Activated CD4-positive, alpha-beta T cell treated with anti-CD3 and anti-CD28 coated beads, Interleukin-2, Interleukin-6, amounts not matched to agents 100 ng/mL and 50 ng/mL, durations not matched to agents 16 hours and 8 hours (primary cell): ENCODE measurements at places on chromosomes 1 and 21.

GRCh38 chr1:198903203-198903602, 264.4 kb downstream of the PTPRC start:
- no peak for DNase-seq

DNA sequence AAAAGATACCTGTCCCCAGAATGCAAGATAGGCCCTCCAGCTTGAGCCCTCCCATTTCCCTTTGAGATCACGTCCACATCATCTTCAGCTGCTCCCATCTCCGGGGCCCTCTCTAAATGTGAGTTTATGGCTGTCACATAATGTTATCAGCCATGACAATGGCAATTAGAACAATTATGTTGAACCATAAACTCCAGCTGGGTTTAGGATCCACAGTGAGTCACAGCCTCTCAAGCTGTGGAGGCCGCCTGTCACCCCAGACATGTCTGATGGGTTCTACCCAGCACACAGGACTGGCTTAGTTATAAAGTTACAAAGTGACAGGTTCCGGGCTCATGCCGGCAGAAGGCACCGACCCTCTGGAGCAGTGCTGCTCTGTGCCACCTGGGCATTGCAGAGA, 597.3 kb downstream of the PTPRU start:
- no peak for DNase-seq

DNA sequence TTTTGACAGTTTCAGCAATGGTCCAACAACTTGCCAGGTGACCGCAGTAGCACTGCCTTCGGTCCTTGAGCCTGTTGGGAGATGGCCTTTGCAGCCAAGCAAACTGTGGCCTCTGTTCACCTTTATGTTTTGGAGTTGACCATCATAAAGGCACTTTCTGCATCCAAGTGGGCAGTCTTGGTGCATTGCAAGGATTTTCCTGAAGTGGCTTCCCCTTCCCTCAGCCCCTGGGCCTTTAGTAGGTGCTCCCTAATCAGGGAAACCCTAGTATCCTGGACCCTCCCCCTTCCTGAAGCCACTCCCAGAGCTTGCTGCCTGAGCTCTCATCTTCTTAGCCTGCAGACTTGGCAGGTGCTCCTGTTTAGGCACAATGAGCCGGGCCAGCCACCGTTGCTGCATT, 140.2 kb downstream of the TRABD2B start:
- DNase-seq: no peak

GRCh38 chr1:168005529-168005928, 68.7 kb upstream of the MPC2 start:
- DNase-seq: no peak

DNA sequence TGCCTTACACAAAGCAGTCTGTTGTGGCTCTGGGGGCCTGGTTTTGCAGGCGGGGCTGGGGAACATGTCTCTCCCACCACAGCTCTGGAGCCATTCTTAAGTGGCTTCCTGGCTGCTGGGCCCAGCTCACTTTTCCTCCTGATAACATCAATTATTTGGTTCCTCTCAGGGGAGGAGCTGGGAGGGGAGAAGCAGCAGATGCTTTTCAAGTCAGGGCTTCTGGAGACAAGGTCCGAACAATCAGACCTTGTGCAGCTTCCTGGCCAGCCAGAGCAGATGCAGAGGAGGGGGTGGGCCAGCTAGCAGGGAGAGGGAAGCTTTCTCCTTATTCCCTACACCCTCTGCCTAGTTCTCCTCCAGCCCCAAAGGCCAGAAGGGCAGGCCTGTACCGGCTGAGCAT, 3.7 kb upstream of the PAQR6 start:
- no peak for DNase-seq

DNA sequence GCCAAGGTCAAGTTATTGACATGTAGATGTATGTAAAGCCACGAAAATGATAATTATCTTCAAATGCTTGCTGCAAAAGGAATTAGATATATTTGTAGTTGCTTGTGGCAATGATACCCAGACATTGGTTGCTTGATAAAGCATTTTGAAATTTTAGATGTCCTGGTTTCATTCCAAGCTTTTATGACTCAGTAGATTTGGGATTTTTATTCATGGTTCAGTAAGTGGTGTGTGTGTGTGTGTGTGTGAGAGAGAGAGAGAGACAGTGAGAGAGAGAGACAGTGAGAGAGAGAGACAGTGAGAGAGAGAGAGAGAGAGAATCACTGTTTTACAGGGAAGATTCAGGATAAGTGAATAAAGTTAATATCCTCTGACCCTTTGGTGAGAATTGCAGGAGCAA, 498.2 kb upstream of the C1orf87 start:
- no peak for DNase-seq

DNA sequence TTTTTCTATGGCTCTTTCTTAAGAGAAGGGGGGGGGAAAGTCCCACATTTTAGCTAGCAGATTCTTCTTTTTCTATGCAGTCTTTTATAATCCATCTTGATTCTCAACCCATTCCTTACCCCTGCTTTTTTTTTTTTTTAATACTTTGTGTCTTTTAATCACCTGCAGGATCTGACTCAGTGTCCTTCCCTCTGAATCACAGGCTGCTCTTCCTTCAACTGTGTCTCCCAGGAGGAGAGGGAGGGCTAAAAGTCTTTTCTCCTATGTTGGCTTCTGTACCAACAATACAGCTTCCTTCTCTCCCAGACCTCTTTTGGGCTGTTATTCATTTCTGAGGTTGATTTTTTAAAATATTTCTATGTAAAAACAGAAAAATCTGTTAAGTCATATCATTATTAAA, 686.2 kb downstream of the ADGRL2 start:
- no peak for DNase-seq

- DNase-seq: no peak
Measured at GRCh38 chr1:147337040-147337630, 94.7 kb downstream of the CHD1L start.

DNA sequence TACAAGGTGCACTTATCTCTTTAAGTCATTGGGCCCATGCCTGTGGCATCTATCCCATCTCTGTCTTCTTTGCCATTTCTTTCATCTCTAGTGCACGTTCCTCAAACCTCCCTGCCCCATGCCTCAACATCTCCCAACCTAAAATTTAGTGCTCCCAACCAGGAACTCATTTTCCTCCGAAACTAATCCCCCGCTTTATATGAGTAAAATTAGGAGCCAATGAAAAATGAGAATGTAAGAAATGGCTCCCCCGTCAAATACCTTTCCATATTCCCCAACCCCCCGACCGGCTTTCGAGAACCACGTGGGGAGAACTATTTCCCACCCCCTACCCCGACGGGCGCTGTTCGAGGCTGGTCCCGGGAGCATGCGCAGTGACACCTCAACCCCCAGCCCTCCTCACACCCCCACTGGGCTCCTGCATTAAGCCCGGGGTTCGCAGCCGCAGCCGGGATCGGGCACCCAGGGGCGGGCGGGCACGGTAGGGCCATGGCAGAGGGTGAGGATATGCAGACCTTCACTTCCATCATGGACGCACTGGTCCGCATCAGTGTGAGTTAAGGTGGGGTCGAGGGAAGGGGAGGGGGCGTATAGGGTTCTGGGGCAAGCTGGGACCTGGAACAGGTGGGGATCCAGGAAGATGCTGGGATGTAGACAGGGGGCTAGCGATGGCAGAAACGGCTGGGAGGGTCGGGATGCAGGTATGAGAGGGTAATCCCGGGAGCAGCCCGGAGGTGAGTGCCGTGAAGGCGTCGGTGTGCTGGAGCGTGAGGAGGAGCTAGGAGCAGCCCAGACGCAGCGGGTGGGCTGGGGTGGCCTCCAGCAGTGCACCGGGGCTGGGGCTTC, at the start of gene TRIM46:
Gene TRIM46, plus strand, starts transcription at position 372 of the 846 bp plus-strand sequence. Its CDS starts 118 bp downstream, at position 490.
- DNase-seq: peak; percentile 85

DNA sequence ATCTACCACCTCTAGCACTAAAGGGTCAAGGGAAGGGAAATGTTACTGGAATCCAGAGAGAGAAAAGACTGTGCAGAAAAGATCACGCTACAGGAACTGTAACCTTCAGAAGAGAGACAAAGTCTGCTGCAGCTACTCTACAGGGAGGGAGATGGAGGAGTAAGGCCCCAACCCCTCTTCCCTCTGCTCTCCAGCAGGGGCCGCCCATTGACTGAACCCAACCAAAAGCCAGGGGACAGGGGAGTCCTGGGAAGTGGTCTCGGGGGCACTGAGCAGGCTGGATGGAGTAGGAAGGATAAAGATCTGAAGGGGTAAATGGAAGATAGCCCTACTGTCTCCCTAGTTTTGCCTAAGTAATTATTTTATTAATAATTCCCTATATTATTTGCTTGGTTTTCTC, 72.8 kb upstream of the NR5A2 start:
- DNase-seq: no peak

DNA sequence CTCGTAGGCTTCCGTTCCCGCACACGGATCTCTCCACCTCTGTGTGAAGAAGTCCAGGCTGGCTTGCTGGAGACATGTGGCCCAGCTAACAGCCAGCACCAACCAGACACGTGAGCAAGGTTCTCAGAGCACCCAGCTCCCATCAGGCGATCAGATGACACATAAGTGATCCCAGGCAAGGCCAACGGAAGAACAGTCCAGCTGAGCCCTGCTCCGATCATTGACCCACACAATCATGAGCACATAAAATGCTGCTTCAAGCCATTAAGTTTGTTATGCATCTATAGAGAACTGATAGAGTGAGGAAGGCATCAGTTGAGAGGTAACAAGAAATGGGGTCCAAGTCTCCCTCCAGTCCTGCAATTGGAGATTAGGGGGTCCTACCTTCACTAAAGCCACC, 15.4 kb downstream of the C1orf198 start:
- DNase-seq: no peak

DNA sequence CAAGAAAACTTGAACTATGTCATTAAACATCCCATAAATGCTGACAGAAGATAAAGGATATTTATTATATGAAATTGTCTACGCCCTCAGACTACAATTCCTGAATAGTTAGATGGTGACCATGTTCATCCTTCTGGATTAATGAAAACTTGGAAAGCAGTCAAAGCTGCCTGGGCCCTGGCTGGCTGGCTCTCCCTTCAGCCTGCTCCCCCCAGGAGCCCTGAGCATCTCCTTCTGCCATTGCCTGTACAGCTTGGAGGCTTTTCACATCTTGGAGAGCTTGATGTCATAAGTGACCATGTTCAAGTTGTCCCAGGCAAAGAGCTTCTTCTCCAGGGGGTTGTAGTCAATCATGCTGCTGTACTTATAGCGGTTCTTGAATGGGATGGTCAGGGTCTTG, 13.6 kb downstream of the MYOCOS start:
- no peak for DNase-seq

- no peak for DNase-seq
Measured at GRCh38 chr1:172977296-172978017, 73.3 kb downstream of the TNFSF18 start.

GRCh38 chr1:15453734-15454133, 2.8 kb upstream of the CELA2A start:
- no peak for DNase-seq

DNA sequence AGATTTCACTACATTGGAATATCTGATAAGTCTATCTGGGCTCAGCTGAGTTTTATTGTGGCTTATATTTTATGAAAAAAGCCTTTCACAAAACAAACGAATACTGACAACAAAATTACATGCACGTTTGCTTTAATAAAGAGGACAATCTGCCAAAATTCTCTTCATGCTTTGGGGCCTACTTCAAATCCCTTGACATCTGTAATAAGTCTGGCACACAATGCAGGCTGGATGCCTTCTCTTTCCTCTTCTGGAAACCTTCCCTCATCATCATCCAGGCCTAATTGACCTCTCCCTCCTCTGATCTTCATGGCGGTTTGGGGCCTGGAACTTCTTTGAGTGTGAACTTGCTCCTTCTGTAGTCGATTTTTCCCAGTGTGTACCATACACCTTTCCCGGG, 70.3 kb downstream of the MAP10 start:
- no peak for DNase-seq

GRCh38 chr1:181425566-181425965, 57.8 kb upstream of the CACNA1E start:
- DNase-seq: no peak

DNA sequence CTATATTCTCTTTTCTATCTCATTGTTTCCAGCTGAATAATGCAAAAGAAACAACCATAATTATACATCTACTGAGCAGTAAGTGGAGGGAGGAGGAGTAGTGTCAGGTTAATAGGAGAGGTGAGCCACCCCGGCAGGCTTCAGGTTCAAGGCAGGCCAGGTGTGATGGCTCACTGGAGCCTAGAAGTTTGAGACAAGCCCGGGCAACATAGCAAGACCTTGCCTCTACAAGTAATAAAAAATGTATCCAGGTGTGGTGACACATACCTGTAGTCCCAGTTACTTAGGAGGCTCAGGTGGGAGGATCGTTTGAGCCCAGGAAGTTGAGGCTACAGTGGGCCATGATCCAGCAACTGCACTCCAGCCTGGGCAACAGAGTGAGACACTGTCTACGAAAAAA, 1.9 kb upstream of the DIP2A start:
- DNase-seq: no peak

- no peak for DNase-seq
Measured at GRCh38 chr1:11914024-11914423, 12.2 kb downstream of the KIAA2013 start.

GRCh38 chr1:21508580-21509350, 458 bp upstream of the ALPL start:
- DNase-seq: peak; percentile 74

- DNase-seq: no peak
Measured at GRCh38 chr1:39181311-39181710, 23.2 kb upstream of the MACF1 start.

- no peak for DNase-seq
Measured at GRCh38 chr1:169873582-169874199, 20.0 kb downstream of the SCYL3 start.

DNA sequence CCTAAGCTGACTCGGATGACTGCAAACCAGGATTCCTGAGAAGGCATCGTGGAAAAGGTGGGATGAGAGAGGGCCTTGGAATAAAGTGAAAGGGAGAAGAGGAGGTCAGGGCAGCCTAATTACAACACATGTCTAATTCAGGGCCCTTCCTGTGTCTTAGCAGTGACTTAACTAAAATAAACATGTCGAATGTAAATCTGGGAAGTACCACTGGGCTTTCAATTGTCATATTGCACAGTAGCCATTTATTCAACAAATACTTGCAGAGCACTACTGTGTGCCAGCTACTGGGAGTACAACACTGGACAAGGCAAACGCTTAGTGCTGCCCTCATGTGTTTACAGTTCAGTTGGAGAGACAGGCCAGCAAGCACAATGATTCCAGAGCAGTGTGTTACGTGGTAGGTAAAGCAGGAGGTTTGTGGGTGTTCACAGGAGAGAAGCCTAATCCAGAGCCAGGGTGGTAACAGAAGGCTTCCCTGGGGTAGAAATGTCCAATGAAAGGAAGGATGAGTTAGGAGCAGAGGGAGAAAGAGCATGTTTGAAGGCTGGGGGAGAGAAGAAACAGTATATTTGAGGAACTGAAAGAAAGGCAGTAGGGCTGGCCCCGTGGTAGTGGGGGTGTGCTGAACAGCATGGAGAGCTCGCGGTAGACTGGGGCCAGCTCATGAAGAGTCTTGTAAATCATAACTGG, 38.0 kb upstream of the RASAL2 start:
- DNase-seq: no peak

DNA sequence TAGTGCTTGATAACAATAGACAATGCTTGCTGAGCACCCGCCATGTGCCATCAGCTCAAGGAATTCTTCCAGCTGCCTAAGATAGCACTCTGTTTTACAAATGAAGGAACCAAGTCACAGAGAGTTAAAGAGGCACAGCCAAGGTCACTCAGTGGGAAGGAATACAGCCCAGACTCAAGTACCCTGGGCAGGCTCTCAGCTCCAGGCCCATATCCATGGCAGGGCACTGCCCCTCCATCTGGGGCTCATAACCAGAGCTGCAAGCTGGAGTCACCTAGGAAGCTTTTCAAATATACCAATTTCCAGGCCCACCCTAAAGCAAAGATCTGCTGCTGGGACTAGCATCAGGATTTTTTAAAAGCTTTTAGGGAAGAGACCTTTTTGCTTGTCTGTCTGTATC, 1.6 kb downstream of the CLEC20A start:
- no peak for DNase-seq
